ENCODE measurements at places on chromosomes 7 and 10. TPM values are rescaled to one million over a fixed set of nuclear protein-coding genes. Genes with fewer than 3 reads are reported as not detected.

The STK31 gene
- total RNA-seq = not detected

The ITGA8 gene
- 1.3 TPM for total RNA-seq

The OR13A1 gene
- total RNA-seq = not detected

The IKZF5 gene
- 1.9 TPM for total RNA-seq

The ZCWPW1 gene
- 1.6 TPM for total RNA-seq

The SPAM1 gene
- not detected for total RNA-seq

The CPEB3 gene
- 0.55 TPM for total RNA-seq

The TSPAN33 gene
- 1.3 TPM for total RNA-seq

The MINDY3 gene
- 26.7 TPM for total RNA-seq

The BCAP29 gene
- 27.3 TPM for total RNA-seq

The CHRM2 gene
- total RNA-seq = 44.5 TPM

The DNAJC12 gene
- 4.3 TPM for total RNA-seq

The TRDMT1 gene
- 3.9 TPM for total RNA-seq

The TUBAL3 gene
- total RNA-seq = not detected

The PSTK gene
- 4.3 TPM for total RNA-seq

The TTYH3 gene
- 27.9 TPM for total RNA-seq

The PNLIPRP1 gene
- not detected for total RNA-seq

The HTR5A gene
- not detected for total RNA-seq

The AMZ1 gene
- total RNA-seq = 0.28 TPM

The HECW1 gene
- total RNA-seq = 3.1 TPM

The AGR2 gene
- not detected for total RNA-seq

The CDC14C gene
- not detected for total RNA-seq

The TLL2 gene
- 0.09 TPM for total RNA-seq

The KLF14 gene
- not detected for total RNA-seq

The HOXA7 gene
- 1.6 TPM for total RNA-seq

The ZNF655 gene
- 42.6 TPM for total RNA-seq

The FOXP2 gene
- total RNA-seq = 2.4 TPM

The CTAGE4 gene
- total RNA-seq = 0.28 TPM

The CFAP46 gene
- 0.37 TPM for total RNA-seq

The NKX1-2 gene
- total RNA-seq = not detected

The TRIM50 gene
- not detected for total RNA-seq

The TPST1 gene
- total RNA-seq = 210 TPM

The HOXA11 gene
- 9.6 TPM for total RNA-seq

The PIK3CG gene
- total RNA-seq = 0.09 TPM

The CPSF4 gene
- total RNA-seq = 28.1 TPM

The ACSM6 gene
- not detected for total RNA-seq

The ANKRD30A gene
- not detected for total RNA-seq

The CARD11 gene
- total RNA-seq = 0.43 TPM

The GRM3 gene
- total RNA-seq = not detected

The CALHM1 gene
- not detected for total RNA-seq

The ASB15 gene
- not detected for total RNA-seq

The IDI2 gene
- total RNA-seq = not detected

The NAT16 gene
- not detected for total RNA-seq

The PPP1R3C gene
- 190 TPM for total RNA-seq

The MSMB gene
- total RNA-seq = not detected

The PCDH15 gene
- total RNA-seq = under 0.01 TPM

The MYH16 gene
- total RNA-seq = not detected

The RELN gene
- total RNA-seq = 0.74 TPM

The ECD gene
- total RNA-seq = 20.8 TPM

The C10orf105 gene
- under 0.01 TPM for total RNA-seq

The HSPA12A gene
- total RNA-seq = 12.1 TPM

The STK17A gene
- 25.0 TPM for total RNA-seq
